ENCODE measurements at places on chromosomes 11 and 22.

- no peak for DNase-seq
Measured at GRCh38 chr11:7973011-7973410, 7.8 kb upstream of the NLRP10 start.

DNA sequence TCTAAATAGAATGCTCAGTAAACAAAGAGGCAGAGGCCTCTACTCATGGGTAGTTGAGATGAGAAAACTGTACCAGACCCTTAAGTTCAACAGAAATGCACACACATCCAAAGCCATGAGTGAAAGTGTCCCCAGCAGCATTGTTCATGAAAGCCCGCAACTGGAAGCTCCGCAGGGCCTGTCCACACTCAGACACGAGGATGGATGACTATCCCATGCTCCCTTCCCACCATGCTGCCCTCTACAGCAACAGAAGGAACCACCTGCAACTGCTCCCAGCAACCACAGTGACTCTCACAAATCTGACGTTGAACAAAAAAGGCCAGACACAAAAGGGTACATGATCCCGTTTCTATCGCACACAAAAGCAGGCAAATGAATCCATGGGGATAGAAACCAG lies 76.9 kb upstream of the ANO1 start:
- no peak for DNase-seq

- no peak for DNase-seq
Measured at GRCh38 chr22:29623553-29624169, 20.2 kb downstream of the NF2 start.

GRCh38 chr11:88066090-88066489 lies 109.2 kb downstream of the RAB38 start:
- no peak for DNase-seq

- no peak for DNase-seq
Measured at GRCh38 chr22:17314487-17314886, 54.8 kb upstream of the CECR2 start.
